Chondrocyte (in vitro differentiated cells): ENCODE measurements at places on chromosomes 6 and 20. TPM values are rescaled to one million over a fixed set of nuclear protein-coding genes. Genes with fewer than 3 reads are reported as not detected.

DNA sequence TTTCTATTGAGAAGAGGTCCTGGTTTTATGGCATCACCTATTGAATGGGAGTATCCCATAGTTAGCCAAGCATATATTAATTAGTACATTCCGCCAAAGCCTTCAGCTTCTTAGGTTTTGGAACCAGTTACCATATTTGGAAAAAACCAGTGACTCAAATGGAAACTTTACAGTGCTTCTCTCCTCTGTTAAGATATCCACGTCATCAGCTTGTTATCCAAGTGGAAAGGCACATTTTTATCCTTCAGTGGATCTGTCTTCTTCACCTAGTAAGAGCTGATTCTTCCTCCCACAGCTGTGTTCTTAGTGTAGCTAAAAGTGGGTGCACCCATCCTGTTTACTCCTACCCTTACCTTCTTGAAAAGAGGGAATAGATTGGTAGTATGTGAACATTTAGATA is 34.5 kb downstream of the TPD52L1 start:
- no peak overlapping the region for H3K4me3 ChIP-seq
- H3K27ac ChIP-seq: peak overlapping the region; percentile 61
- H3K36me3 ChIP-seq: no peaks in the 10 kb centered on the region
- no peak for DNase-seq
- peaks cover 52% of the 10 kb centered on the region for H3K4me1 ChIP-seq

DNA sequence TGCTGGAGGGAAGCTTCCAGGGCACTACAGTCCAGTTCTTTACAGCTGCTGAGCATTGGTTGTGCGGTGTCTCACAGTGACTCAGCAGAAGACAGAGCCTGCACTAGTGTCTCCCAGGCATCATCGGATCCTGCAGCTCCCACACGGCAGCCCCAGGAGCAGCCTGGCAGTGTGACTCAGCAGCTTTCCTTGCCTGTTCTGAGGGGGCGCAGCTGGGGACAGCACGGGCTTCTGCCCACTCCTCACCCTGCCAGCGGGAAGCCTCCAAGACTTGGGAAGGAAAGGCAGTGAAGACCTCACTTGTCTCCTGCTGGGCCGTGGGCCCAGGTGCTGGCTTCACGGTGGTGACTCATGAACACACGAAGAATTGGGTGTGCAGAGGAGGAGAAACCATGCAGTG is 165.4 kb downstream of the SYNDIG1 start:
- peaks cover 17% of the 10 kb centered on the region for H3K4me1 ChIP-seq
- H3K27ac ChIP-seq: peak overlapping the region; percentile 78
- DNase-seq: no peak
- no peak overlapping the region for H3K4me3 ChIP-seq

DNA sequence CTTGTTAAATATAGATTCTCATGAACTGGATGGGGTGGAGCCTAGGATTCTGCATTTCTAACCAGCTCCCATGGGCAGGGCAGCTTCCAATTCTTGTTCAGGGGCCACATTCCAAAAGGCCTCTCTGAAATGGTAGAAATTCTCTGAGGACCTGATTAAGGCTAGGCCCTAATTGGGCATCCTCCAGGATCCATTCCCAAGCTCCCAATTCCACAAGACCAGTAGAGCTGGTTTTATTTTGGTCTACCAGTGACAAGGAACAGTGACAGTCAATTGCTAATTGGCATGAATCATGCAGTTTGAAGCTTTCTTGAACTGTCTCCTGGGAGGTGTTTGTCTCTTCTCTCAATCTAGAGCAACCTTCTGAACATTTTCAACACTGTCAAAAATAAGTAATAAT is 3.0 kb downstream of the THBD start:
- H3K27ac ChIP-seq: no peak overlapping the region
- no peak for DNase-seq
- no peaks in the 10 kb centered on the region for H3K27me3 ChIP-seq
- peaks cover 2% of the 10 kb centered on the region for H3K36me3 ChIP-seq
- peaks cover 35% of the 10 kb centered on the region for H3K4me1 ChIP-seq

DNA sequence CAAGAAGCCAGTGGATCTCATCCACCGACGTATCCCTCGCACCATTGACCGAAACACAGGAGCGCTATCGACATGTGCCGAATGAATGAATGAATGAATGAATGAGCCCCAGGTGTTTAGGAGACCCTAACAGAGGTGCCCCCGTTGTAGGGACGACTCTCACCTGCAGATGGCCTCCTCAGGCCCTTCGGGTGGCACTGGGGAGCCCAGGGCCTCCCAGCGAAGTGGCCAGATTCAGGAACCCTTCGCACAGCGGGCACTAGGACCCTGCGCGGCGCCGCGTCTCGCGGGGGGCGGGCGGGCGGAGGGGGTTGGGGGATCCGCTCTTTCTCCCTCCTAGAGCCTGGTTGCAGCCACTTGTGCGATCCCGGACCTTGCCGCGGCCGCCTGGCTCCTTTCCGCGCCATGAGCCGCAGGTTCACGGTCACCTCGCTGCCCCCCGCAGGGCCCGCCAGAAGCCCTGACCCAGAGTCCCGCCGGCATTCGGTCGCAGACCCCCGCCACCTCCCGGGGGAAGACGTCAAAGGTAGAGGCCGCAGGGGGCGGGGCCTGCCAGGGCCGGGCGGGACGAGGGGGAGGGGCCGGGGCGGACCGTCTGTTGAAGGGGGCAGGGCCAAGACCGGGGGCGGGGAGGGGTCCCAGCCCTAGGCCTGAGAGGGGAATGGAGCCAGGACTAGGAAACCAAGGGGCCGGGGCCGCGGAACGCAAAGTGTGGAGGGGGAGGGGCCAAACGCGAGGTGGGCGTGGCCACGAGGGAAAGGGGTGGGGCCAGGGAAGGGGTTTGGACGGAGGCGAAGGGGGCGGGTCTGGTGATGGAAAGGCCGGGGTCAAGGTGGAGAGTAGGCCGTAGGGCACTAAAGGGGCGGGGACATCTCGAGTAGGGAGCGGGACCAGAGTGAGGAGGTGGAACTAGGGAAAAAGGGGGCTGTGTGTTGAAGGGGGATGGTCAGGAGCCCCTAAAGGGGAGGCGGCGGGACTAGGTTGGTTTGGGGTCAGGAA is 7.4 kb upstream of the SLC12A5 start:
- no peak overlapping the region for H3K27ac ChIP-seq
- H3K4me3 ChIP-seq: peak overlapping the region; percentile 62
- H3K27me3 ChIP-seq: peaks cover 66% of the 10 kb centered on the region
- no peaks in the 10 kb centered on the region for H3K36me3 ChIP-seq

Gene TPD52L2
- total RNA-seq: 102 to 141 TPM (median 138 TPM) in 3 replicates
